ENCODE measurements at places on chromosomes 11 and 22. TPM values are rescaled to one million over a fixed set of nuclear protein-coding genes. Genes with fewer than 3 reads are reported as not detected.

DNA sequence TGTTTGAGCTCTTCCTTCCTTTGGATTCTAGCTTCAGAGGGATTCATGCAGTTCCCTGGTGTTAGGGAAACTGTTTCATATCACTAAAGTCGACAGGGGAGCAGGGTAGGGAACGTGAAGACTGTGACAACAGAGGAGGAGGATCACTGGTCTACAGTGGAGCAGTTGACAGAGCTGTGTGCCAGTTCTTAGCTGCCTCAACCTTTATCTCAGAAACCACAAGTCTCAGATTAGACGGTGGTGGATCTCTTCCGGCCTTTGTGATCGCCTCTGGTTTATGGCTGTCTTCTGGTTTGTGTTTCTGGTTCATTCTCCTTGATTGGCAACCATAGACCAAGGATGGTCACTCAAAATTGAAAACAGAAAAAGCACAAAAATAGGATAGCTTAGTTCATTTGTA lies 538.9 kb upstream of the API5 start:
- DNase-seq = no peak

GRCh38 chr11:13140873-13141655 lies 131.9 kb downstream of the RASSF10 start:
- DNase-seq = no peak

IRAG1 gene
- 4.1 TPM for total RNA-seq

GRCh38 chr11:241634-242033 lies 4.9 kb downstream of the PSMD13 start:
- DNase-seq = no peak

GRCh38 chr11:64531906-64532312 lies 59.1 kb upstream of the SLC22A12 start:
- DNase-seq = no peak

GRCh38 chr11:123478352-123478987 lies 48.4 kb downstream of the GRAMD1B start:
- peak; percentile 30 for DNase-seq

GRCh38 chr11:9473408-9473807 lies 12.6 kb downstream of the ZNF143 start:
- no peak for DNase-seq
